ENCODE measurements at places on chromosomes 7 and 10. TPM values are rescaled to one million over a fixed set of nuclear protein-coding genes. Genes with fewer than 3 reads are reported as not detected.

Gene OR2A7
- 8.1 TPM for total RNA-seq

Gene C10orf67
- total RNA-seq = not detected

GRCh38 chr10:5978230-5978489 is 817 bp upstream of the IL15RA start:
- DNase-seq = no peak

- DNase-seq = no peak
These were observed 74.1 kb upstream of the HDAC9 start for GRCh38 chr7:18421297-18422002.
